Stromal cell of bone marrow (primary cell): ENCODE measurements at places on chromosomes 5 and 9.

- DNase-seq, result no peak
These were observed 97.8 kb downstream of the MPDZ start for GRCh38 chr9:13181652-13182051.

DNA sequence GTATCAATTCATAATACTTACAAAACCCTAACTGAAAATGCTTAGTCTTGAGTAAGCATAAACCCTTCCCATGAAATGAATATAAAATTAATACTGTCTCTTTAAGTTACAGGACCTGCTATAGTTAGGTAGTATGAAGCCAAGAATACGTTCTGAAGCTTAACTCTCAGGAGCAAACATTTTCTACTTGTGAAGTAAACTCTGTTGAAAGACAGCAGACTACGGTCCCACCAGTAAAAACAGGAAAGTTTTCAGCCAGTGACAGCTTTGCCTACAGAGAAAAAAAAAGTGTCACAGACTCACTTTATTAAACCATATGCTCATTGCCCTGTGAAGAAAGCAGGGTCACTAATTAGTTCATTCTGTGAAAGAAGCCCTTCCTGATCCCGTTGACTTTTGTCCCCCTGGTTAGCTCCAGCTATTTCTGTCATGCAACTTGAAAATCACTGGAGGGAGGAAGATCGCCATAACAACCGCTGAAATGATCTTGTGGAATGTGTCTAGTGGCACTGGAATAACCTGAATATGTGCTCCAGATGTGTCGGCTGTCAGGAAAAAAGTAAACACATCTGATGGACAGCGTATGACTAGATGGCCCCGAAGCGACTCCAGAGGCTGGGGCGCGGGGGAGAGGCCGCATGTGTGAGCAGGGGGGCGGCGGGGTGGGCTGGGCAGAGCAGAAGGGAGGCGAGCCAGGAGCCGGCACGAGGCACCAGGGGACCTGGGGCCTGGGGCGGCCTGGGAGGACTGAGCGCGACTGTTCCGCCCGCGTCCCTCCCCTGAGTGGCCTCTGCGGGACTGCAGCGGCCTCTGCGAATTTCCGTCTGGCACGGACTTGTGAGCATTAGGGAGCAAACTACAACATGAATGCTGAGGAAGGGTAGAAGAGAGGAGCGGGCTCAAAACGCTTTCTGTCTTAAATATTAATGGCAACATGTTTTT lies 41.9 kb downstream of the BNC2 start:
- DNase-seq, result no peak

GRCh38 chr9:136855461-136856078 lies 3.4 kb downstream of the MAMDC4 start:
- DNase-seq, result no peak

DNA sequence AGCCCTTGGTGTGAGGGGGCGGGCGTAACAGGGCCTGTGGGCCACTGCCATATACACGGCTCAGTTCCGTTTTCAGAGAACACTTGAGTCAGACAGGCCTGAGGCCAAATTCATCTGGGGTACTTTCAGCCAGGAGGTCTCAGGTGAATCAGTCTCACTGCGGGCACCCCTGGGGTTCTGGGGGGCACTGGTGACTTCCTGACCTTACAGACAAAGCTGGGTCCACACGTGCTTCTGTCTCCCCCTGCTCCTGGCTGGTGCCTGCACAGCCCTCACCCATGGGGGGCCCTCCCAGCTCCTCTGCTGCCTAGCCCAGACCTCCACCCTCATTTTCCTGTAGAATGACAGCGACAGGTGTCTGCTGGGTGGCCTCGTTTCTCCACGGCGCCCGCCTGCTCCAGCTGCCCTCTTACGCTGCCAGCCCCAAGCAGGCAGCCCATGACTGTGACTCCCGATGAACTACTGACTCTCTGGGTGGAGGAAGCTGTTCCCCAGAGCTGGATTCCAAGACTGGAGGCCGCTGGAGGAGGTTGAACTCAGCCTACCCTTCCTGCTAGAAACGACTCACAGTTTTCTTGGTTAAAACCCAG lies 374.1 kb upstream of the IRX4 start:
- no peak for DNase-seq

DNA sequence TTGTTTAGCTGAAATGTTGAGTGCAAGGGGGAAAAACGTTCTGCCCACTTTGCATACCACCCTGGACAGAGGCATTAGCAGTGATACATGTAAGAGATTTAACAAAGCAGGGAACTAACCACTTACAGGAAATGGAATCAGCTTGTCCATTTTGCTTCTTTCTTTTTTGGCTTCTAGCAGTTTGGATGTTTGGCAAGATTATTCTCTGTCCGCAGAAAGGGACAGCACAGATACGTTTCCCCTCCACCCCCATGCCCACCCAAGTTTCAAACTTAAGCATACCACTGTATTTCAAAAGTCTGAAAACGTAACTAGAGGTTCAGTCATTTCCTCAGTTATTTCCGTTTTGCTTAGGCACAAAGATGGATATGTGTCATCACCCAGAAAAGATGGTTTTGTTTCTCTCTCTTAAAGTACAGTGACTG lies 118.4 kb downstream of the GDNF start:
- DNase-seq, result no peak

DNA sequence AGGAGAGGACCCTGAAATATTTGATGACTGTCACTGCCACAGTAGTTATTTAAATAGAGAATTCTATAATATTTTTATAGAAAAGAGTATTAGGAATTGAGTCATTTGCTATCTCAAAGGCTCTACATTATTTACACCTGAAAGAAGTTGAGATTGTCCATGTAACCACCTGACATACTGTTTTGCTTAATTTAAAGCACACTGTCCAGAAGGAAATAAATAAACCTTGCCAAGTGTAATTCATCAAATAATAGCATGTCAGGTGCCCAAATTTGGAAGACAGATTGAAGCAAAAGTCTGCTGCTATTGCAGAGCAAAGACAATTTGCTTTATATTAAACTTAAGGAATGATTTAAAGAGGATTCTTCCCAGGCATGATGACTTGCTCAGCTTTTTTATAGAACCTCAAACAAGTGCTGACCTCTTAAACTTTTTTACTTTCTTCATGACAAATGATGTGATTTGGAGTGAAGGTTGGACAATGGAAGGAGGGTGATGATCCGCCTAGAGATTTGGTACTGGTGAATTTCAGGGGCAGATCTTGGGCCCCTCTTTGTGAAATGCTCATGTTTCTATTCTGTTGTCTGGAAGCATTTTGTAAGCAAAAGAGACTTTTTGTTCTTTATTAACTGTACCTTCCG lies 65.0 kb downstream of the DAPK1 start:
- DNase-seq, result no peak

- DNase-seq, result no peak
These were observed 195.2 kb upstream of the ISL1 start for GRCh38 chr5:51188001-51188591.

GRCh38 chr9:93682155-93682968 lies 106.0 kb downstream of the PHF2 start:
- DNase-seq, result no peak

- no peak for DNase-seq
These were observed 83.2 kb upstream of the DMRTA1 start for GRCh38 chr9:22363421-22363887.

DNA sequence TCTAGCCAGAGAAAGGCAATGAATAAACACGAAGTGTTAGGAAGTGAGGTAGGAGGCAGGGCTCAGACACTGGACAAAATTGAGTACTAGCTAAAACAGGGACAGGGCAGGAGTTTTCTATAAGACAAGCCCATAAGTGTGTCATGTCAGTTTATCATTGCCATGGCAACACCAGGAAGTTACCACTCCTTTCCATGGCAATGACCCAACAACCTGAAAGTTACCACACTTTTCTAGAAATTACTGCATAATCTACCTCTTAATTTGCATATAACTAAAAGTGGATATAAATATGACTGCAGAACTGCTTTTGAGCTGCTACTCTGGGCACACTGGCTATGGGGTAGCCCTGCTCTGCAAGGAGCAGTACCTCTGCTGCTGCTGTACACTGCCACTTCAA lies 442.5 kb upstream of the COX7C start:
- DNase-seq, result no peak
